PC-9 (cell line): ENCODE measurements at places on chromosomes 7 and 10.

GRCh38 chr10:121709675-121710073, 111.4 kb upstream of the FGFR2 start:
- DNase-seq, result no peak

- no peak for DNase-seq
Measured at GRCh38 chr7:149815661-149816266, 22.4 kb upstream of the ZNF862 start.

- DNase-seq, result no peak
Measured at GRCh38 chr7:139709485-139709884, 68.3 kb downstream of the HIPK2 start.

- no peak for DNase-seq
Measured at GRCh38 chr10:125377368-125377767, 217.0 kb upstream of the CTBP2 start.

- DNase-seq, result peak; percentile 56
Measured at GRCh38 chr10:69004821-69005220, 16.2 kb downstream of the KIFBP start.

- DNase-seq, result no peak
Measured at GRCh38 chr7:90933041-90933440, 331.2 kb upstream of the FZD1 start.

DNA sequence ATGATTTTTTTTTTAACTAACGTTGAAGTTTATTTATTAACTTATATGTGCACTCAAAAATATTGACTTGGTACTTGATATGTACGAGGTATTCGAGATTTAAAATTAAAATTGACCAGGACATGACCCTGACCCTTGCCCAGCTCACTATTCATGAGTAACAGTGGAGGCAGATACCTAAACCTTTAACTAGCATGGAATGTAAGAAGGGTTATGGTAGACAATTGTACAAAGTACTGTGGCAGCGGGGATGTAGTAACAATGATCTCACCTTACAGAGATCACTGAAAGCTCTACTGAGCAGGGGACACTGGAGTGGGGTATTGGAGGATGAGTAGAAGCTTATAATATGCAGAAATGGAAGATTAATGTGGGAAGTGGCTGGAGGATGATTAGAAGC, 60.8 kb downstream of the ADRA2A start:
- DNase-seq, result no peak

GRCh38 chr7:98974906-98975816, 96.8 kb downstream of the TRRAP start:
- DNase-seq, result no peak

DNA sequence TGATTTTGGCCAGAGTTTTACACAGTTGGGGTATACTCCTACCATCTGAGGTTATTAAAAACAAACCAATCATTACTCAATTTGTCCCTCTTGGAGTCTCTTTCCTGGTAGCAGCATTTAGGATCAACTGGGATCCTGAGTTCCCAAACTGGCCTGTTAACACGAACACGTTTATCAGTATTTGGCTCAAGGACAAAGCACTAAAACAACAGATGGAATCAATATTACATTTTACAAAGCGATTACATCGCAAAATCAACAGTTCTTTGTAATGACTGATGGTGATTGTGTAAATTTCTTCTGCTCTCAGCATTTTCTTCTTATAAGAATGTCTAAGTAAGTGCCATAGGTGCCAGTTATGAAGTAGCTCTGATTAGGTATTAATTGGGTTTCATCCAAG, 582.9 kb upstream of the ANKRD30A start:
- no peak for DNase-seq

- no peak for DNase-seq
Measured at GRCh38 chr7:28509251-28510025, 97.1 kb downstream of the CREB5 start.

DNA sequence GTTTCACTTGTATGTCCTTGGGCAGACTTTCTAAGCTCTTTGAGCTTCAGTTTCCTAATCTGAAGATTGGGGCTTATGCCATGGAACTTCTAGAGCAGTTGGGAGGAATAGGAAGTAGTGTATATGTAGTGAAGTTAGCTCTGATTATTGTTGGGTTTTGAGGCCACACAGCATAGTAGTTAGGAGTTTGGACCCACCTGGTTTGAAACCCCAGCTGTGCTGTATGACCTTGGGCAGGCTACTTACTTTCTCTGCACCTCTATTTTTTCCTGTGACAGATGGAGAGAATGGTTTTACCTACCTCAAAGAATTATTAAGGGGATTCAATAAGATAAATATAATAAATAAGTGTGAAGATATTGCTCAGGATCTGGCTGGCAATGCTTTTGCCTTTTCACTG, 61.4 kb upstream of the ADRB1 start:
- DNase-seq, result no peak

- DNase-seq, result no peak
Measured at GRCh38 chr7:49580000-49580399, 193.4 kb upstream of the VWC2 start.

DNA sequence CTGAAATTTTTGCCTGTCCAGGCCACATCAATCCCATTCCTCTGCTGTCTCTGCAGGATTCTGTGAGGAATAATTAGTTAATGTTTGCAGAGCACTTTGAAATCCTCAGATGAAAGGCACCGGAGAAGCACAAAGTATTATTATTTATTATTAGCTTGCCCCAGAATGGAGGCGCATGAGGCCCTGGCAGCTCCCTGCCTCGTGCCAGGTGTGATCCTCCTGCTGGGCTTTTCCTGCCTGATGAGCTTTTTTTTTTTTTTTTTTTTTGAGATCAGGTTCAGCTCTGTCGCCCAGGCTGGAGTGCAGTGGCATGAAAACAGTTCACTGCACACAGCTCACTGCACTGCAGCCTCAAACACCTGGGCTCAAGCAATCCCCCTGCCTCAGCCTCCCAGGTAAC, 65.2 kb downstream of the TCF7L2 start:
- DNase-seq, result no peak
